ENCODE measurements at places on chromosomes 4 and X.

GRCh38 chr4:6402566-6403399, 69.6 kb downstream of the PPP2R2C start:
- DNase-seq = no peak

- DNase-seq = no peak
Measured at GRCh38 chr4:92198711-92199110, 105.1 kb upstream of the GRID2 start.

DNA sequence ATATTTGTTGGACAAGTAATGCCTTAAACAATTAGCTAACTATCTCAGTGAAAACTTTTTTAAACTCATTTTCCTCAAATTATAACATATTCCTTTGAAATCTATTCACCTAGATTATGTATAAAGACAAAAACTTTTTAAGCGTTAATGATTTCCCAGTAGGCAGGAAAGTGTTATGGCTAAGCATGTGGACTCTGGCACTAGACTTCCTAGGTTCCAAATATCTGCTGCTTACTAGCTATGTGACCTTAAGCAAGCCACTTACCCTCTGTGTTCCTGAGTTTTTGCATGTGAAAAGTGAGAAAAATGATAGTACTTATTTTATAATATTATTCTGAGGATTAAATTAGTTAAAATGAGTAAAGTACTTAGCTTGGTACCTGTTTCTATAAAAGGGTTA, 301.8 kb downstream of the STPG2 start:
- DNase-seq = no peak

GRCh38 chrX:116267511-116268040, 97.0 kb downstream of the AGTR2 start:
- DNase-seq = no peak

GRCh38 chrX:134908356-134908755, 82.4 kb upstream of the SMIM10 start:
- peak; percentile 1 for DNase-seq

GRCh38 chrX:69178592-69178991, 13.3 kb upstream of the PJA1 start:
- DNase-seq = no peak

GRCh38 chrX:49912086-49912485, 10.3 kb upstream of the CLCN5 start:
- DNase-seq = no peak

DNA sequence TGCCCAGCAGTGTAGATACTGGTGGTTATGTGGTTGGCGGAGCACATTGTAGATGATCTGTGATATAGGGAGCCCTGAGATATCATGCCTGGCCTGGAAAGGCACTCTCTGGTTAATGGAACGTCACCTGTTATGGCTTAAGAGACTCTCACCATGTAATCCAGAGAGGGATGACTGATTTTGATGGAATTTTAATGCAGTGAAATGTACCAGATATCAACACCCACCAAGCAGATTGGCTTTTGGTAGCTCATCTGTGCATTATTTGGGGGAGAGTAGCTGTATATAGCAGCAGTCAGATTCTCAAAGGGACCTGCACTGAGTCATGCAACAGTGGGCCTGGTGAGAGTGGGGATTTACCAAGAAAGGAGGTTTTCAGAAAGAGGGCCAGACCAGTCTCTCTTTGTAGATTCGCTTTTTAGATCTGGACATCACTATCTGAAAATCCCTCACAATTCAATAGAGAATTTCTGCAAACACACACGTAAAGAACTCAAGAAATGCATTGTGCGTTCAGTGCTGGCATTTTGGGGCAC, 17.3 kb downstream of the TSC22D3 start:
- DNase-seq = no peak

- DNase-seq = no peak
Measured at GRCh38 chrX:153353416-153353815, 19.5 kb downstream of the ZNF275 start.

- DNase-seq = no peak
Measured at GRCh38 chr4:77695774-77696173, 90.2 kb downstream of the CXCL13 start.

- DNase-seq = no peak
Measured at GRCh38 chrX:68808686-68809357, 20.0 kb upstream of the EFNB1 start.

DNA sequence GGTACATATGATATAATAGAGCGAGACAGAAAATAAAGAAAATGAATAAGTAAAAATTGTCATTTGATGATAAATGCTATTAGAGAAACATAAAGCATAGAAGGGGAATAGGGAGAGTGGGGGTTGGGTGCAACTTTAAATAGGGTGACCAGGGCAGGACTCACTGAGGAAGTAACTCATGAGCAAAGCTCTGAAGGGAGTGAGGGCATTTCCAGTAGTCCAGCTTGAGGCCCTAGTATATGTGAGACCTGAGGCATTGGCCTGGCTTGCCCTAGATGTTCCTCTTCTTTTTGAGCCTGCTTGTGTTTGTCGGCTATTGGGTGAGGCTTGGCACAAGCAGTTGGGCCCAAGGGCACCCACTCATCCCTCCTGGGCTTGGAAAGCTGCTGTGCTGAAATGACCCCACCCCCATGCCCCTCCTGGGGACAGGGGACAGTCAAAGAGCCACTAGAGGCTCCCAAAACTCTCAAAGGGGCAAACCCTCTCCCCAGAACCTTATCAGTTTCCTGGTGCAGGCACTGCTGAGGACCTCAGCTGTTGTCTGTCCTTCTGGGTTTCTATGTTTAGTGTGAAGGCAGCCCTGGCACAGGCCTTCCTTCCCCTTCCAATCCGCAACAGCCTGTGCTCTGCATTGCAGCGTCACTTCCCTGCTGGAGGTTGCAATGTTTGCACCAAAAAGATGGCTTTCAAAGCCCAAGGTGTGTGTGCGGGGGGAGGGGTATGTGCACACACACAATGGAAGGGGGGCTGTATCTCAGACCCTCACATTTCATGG, 40.1 kb downstream of the APLN start:
- DNase-seq = no peak

DNA sequence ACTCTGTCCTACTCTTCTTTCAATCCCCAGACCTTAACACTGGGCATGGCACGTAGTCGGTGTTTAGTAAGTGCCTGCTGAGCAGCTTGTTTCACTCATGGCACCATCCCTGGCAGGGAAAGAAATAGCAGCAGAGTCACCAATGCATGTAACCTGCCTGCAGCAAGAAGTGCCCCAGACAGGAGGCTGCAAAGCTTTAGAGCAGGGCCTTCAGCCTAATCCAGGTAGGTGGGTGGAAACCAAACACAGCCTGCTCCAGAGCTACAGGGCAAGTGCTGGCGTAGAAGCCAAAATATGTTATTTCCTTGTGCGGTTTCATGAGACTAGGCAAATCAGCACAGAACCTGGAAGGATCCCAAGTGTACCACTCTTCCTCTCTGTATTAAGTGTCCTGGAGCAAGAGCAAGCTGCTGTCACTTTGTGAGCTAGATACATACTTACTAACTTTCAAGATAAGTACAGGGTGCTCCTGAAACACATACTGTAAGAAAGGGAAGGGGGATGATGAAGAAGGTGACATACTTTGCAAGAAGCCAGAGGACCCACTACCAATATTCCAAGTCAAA, 5.5 kb downstream of the PROM1 start:
- no peak for DNase-seq

DNA sequence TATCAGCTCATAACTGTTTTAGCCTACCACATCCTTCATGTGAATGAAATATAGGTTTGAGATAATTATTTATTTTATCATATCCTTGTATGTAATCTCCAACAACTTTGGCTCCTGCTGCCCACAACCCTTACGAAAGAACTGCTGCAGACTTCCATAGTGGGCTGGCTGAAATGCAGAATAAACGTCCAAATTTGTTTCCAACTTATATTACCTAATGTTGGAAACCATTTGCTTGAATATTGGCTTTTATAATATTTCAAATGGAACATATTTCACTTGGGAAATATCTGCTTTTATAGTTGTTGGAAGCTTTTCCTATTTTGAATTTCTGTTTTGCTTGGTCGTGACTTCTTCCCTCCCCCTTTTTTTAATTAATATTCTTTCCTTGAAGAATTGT, 45.0 kb upstream of the ITM2A start:
- DNase-seq = no peak

- no peak for DNase-seq
Measured at GRCh38 chr4:52059372-52059771, 8.3 kb downstream of the SPATA18 start.

DNA sequence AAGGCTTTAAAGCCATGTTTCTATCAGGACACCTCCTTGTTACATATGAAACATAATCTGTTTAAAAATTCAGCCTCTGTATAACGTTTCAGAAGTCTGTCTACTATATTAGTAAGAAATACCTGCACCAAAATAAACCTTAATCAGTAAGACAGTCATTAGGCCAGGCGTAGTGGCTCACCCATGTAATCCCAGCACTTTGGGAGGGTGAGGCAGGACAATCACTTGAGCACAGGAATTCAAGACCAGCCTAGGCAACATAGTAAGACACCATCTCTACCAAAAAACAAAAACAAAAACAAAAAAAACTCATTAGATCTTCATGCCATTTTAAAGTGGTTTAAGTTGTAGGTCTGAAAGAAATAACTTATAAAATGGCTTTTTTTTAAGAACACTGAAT, 107.5 kb upstream of the STIM2 start:
- DNase-seq = no peak

DNA sequence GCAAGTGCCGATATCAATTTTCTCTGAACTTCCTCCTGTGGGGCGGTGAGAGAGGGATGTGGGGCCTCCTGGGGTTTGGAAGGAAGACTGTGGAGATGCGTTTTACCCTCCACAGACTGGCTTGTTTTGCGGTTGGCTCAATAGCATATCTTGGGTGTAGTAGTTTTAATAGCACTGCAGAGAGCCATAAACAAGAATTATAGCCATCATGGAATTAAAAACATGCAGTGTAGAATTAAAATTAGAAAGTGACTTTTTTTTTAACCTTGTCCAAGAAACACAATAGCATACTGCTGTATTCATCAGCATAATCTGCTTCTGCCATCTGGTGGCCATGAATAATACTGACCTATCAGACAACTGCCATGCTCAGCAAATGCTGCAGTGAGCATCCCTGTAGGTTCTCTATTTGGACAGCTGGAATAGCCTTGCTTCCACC, 47.3 kb upstream of the SCML1 start:
- no peak for DNase-seq

GRCh38 chr4:6941796-6942195, 32.2 kb downstream of the TBC1D14 start:
- DNase-seq = no peak

GRCh38 chrX:20394451-20394850, 127.7 kb upstream of the RPS6KA3 start:
- no peak for DNase-seq

- DNase-seq = no peak
Measured at GRCh38 chr4:61828960-61829359, 628.8 kb downstream of the ADGRL3 start.

DNA sequence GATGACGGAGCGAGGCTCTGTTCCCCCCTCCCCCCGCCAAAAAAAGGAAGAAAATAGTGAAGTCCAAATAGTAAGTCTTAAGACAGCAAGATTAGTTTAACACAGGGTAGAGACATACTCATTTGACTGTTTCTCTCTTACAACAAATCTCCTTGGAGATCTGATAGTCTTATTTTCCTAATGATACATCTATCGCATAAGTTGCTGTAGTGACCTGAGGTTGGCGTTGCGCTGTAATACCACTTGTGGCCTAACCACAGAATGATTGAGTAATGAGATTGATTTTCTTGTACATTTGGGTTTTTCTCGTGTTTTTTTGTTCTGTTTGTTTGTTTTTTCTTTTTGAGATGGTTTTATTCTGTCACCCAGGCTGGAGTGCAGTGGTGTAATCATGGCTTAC, 27.2 kb downstream of the OCIAD1 start:
- no peak for DNase-seq

- no peak for DNase-seq
Measured at GRCh38 chrX:5646818-5647217, 581.8 kb downstream of the NLGN4X start.

DNA sequence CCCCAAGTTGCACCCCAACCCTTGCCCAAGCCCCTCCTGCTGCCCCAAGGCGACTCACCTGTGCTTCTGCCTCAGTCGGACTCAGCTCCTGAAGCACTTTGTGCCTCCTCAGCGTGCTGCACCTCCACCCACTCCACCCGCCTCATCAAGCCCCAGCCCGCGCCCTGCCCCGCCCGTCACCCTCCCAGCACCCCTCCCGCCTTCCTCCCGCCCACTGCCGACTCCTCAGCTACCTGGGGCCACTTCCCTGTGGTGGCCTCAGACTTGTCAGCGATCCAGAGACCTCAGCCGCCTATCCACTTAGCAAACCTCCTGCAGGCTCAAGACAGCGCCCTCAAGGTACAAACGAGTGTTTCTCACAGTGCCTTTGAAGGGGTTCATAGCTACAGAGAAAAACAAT, 19.6 kb upstream of the IQCM start:
- DNase-seq = no peak

DNA sequence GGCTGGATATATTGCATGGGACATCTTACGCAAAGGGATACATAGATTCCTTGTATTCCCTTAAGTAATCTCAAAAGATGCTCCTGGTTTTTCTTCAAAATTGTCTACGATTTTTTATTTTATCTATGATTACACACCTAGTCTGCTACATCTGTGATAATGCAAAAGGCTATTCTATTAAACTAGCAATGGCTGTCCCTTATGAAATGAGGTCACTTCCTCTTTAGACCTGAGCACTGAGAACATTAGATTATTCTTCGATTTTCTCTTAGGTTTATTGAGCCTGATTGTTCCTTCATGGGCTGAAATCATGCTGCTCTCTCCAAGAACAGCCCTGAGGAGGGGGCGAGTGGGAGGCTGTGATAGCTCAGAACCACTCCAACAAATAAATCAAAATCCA, 126.8 kb upstream of the ENPP6 start:
- DNase-seq = no peak

- no peak for DNase-seq
Measured at GRCh38 chr4:11605597-11605996, 176.9 kb upstream of the HS3ST1 start.

DNA sequence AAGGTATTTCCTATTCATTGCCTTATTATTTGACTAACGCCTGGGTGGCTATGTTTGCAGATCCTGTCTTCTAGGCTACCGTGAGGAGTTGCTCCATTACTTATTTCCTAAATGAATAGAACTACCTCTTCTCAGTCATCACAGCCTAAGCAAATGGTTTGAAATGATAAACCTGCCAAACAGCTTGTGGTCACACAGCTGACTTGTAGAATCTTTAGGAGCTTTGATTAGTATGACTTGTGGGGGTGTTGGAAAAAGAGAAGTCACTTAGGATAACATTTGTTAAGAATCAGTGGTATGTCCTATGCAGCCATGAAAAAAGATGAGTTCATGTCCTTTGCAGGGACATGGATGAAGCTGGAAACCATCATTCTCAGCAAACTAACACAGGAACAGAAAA, 169.3 kb downstream of the PPARGC1A start:
- no peak for DNase-seq

DNA sequence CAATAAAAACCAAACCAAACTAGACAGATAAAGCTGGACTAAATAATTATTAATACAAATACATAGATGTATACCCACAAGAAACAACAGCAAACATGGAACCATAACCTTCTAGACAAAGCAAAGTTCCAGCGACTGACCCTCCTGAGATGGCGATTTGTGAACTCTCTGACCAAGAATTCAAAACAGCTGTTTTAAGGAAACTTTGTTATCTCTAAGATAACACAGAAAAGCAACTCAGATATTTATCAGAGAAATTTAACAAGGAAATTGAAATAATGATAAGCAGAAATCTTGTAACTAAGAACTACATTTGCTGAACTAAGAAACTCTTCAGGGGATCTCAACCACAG, 23.4 kb upstream of the MTHFD2L start:
- DNase-seq = no peak

Measured in nucleus accumbens (tissue), 56 donors.